ENCODE measurements at places on chromosomes 4 and X. TPM values are rescaled to one million over a fixed set of nuclear protein-coding genes. Genes with fewer than 3 reads are reported as not detected.

DNA sequence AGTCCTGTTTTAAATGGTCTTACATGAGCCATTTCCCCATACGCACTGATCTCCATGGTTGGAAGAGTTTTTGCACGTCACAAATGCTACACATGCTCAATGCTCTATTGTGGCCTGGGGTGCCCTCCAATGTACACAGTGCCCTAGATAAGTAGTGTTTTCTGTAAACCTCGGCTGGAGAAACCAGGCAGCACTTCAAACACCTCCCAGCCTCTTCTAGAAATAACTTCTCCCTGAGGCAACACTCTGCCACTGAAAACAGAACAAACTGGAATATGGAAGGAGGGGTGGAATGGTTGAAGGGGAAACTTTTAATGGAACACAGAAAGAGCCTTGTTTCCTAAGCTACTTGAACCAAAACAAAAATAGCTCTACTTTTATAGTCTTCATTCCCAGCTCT lies 123.9 kb upstream of the CBR4 start:
- H3K27ac ChIP-seq: no peak overlapping the region
- H3K27me3 ChIP-seq: no peaks in the 10 kb centered on the region
- no peaks in the 10 kb centered on the region for H3K4me1 ChIP-seq
- no peak overlapping the region for H3K4me3 ChIP-seq
- no peaks in the 10 kb centered on the region for H3K36me3 ChIP-seq

GRCh38 chr4:43351970-43352806 lies 459.7 kb downstream of the GRXCR1 start:
- H3K4me3 ChIP-seq: no peak overlapping the region
- no peaks in the 10 kb centered on the region for H3K27me3 ChIP-seq
- no peaks in the 10 kb centered on the region for H3K36me3 ChIP-seq
- no peak for DNase-seq

- no peaks in the 10 kb centered on the region for H3K4me1 ChIP-seq
- H3K27me3 ChIP-seq: no peaks in the 10 kb centered on the region
- no peak overlapping the region for H3K27ac ChIP-seq
- no peaks in the 10 kb centered on the region for H3K36me3 ChIP-seq
- DNase-seq: no peak
Measured at GRCh38 chr4:23245203-23245832, 552.6 kb downstream of the GBA3 start.

DNA sequence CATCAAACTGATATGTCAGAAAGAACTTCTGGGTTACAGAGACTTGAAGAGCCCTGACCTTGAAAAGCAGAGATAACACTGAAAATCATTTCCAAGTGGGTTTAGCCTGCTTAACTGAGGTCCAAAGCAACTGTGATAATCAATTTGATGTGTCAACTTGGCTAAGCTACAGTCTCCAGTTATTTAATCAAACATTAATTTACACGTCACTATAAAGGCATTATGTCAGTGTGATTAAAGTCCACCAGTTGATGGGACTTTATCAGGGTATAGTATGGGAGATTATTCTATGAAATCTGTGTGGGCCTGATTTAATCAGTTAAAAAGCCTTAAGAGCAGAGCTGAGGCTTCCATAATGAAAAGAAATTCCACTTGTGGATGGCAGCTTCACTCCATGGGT lies 69.1 kb upstream of the PRSS48 start:
- H3K27me3 ChIP-seq: no peaks in the 10 kb centered on the region
- H3K4me1 ChIP-seq: no peaks in the 10 kb centered on the region
- DNase-seq: no peak
- no peak overlapping the region for H3K4me3 ChIP-seq
- H3K27ac ChIP-seq: no peak overlapping the region

DNA sequence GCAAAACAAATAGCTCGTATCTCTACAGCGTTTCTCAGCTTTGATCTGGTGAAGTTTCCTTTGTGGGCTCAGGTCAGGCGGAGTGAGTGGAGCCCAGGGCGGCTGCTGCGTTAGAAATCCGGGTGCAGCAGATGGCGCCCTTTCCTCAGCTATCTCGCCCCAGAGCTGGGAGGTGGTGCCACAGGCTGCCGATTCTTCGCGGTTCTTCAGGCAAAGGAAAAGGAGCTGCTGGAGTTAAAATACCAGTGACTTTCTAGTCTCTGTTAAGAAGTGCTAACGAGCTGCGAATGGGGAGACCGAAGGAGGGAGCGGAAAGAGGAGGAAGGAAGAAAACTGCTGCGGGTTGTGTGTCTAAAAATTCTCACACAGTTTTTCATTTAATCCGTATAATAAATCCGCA lies 114.6 kb downstream of the CPE start:
- peaks cover 6% of the 10 kb centered on the region for H3K27me3 ChIP-seq
- H3K27ac ChIP-seq: no peak overlapping the region
- H3K36me3 ChIP-seq: no peaks in the 10 kb centered on the region
- peak; percentile 54 for DNase-seq
- H3K4me3 ChIP-seq: no peak overlapping the region
- peaks cover 6% of the 10 kb centered on the region for H3K4me1 ChIP-seq

- H3K27me3 ChIP-seq: no peaks in the 10 kb centered on the region
- H3K36me3 ChIP-seq: no peaks in the 10 kb centered on the region
- no peak for DNase-seq
- peaks cover 66% of the 10 kb centered on the region for H3K4me1 ChIP-seq
- peak within 1 kb of the TSS; percentile 60 for H3K4me3 ChIP-seq
Measured at GRCh38 chrX:119757979-119758730, at the start of gene SOWAHD. SOWAHD (plus strand) TSS chrX:119758588; CDS start chrX:119758668, 80 bp downstream.

GRCh38 chrX:37767430-37767829 lies 12.4 kb upstream of the CYBB start:
- no peak for DNase-seq
- peaks cover 3% of the 10 kb centered on the region for H3K4me1 ChIP-seq
- no peak overlapping the region for H3K4me3 ChIP-seq
- no peak overlapping the region for H3K27ac ChIP-seq
- no peaks in the 10 kb centered on the region for H3K36me3 ChIP-seq

DNA sequence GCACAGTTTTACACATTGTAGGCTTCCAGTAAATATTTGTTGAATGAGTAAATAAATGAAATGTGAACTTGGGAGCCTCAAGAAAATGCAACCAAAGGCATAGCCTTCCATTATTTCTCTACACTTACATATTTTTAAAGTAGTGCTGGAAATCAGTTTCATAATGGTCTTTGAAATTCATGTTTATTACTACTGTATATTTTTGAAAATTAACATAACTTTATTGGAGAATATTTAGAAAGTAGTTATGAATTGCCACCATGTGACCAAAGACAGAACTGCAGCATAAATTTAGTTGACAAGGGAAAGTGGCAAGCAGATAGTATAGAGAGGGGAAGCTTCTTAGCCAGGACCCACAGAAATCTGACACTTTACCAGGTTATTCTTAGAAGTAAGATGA lies 6.4 kb downstream of the TCEAL8 start:
- H3K27ac ChIP-seq: no peak overlapping the region
- peaks cover 3% of the 10 kb centered on the region for H3K36me3 ChIP-seq
- DNase-seq: peak; percentile 35

The NPY2R gene
- not detected for total RNA-seq

The DMD gene
- 0.47 TPM for total RNA-seq

The CSN1S1 gene
- total RNA-seq: not detected

The DCAF8L2 gene
- total RNA-seq: not detected

Data from CD4-positive, alpha-beta T cell (primary cell).